ENCODE measurements at places on chromosomes 12 and 14.

- no peak for DNase-seq
These were observed 402.3 kb downstream of the EGLN3 start for GRCh38 chr14:33548606-33549005.

DNA sequence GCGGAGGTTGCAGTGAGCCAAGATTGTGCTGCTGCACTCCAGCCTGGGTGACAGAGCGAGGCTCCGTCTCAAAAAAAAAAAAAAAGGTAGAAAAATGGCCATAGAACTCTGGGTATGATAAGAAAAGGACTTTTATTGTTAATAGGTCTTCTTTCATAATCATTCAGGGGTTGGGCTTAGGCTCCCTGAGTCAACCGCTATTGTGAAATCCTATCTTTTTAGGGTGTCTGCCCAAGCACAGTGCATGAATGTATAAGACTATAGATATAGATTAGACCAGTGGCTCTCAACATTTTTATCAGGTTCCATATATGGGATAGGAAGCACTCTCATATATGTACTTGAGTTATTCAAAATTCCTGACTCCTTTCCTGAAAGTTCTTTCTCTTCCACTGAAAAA, 48.7 kb upstream of the USP15 start:
- no peak for DNase-seq

- DNase-seq: no peak
These were observed 159.6 kb upstream of the RTL1 start for GRCh38 chr14:101063121-101063520.

DNA sequence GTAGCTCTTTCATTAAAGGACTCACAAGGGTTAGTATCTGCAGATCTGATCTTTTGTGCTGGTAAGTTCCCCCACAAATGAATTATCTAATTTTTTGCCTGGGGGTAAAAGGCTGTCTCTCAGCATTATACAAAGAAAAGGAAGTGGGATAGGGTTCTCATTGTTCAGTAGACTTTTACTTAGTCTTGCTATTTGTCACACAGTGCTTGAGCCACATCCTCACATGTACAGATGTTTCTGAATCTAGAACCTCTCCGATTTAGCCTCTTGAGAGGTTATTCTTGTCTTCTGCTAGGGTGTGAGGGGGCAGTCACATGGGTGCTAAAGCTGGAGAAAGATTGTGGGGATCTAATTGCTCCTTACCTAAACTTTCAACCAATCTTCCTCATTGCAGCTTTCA, 93.0 kb downstream of the SLC41A2 start:
- peak; percentile 57 for DNase-seq

- no peak for DNase-seq
These were observed 32.1 kb upstream of the STON2 start for GRCh38 chr14:81432219-81432661.

- DNase-seq: no peak
These were observed 109.3 kb downstream of the FGD4 start for GRCh38 chr12:32508626-32509025.

- no peak for DNase-seq
These were observed 121.9 kb downstream of the ADCK1 start for GRCh38 chr14:77921818-77922217.

GRCh38 chr12:104469523-104469922, 12.8 kb downstream of the CHST11 start:
- DNase-seq: no peak

- no peak for DNase-seq
These were observed 267.3 kb upstream of the PDE3A start for GRCh38 chr12:20101046-20101445.

DNA sequence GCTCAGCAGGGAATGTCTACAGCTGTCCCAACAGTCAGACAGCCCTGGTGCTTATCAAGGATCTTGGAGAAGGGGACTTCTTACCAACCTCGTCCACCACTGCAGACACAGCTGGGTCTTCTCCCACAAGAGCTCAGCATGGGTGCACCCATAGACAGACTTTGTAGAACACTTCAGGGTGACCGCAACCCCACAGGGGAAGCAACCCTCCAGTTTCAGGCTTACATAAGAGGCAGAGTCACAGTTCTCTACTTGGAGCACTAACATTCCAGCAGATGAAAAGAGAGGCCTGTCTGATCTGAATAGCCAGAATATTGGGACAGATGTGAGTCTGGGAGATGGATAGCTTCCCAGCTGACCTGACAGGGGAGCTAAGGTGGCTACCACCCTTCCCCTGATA, 3.5 kb upstream of the CLEC1A start:
- no peak for DNase-seq

GRCh38 chr14:24870949-24871701, 178.8 kb downstream of the STXBP6 start:
- no peak for DNase-seq

GRCh38 chr14:71713451-71713850, 218.8 kb upstream of the RGS6 start:
- DNase-seq: no peak

GRCh38 chr14:77903221-77903620, 103.3 kb downstream of the ADCK1 start:
- no peak for DNase-seq

DNA sequence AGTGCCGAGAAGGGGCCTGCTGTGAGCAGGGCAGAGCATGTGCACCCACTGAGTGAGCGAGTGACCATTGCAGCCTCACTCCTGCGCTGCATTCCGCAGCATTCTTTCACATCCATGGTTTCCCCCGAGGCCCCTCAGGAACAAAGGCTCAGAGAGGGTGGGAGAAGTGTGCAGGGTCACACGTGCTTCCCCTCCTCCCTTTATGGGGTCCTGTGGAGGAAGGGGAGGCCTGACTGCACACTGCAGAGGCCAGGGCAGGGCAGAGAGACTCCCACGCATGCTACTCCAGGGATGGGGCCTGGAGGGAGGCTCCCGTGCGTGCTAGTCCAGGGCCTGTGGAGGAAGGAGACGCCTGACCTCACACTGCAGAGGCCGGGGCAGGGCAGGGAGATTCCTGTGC, 63.2 kb downstream of the DIO3 start:
- no peak for DNase-seq

DNA sequence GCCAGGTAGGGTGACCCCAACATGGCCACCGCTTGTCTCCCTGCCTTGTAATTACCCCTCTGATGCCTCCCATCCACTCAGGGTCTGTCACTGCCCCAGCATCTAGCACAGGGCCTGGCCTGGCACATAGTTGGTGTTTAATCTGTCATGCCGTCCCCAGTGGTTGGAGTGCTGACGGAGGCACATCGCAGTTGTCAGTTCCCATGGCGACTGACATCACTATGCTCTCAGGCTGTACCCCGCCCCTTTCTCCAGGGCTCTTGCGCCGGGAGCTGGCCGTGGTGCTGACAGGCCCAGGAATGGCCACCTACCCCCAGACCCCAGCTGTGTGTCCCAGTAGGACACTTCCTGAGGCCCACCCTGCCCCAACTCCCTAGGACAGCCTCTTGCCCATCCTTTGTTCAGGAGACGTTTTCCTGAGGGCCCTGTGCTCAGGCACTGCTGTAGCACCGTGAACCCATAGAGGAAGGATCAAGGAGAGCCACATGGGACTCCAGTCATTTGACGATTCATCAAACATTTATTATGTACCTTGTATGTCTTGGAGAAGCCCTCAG, 23.0 kb downstream of the FAM222A start:
- DNase-seq: peak; percentile 73

DNA sequence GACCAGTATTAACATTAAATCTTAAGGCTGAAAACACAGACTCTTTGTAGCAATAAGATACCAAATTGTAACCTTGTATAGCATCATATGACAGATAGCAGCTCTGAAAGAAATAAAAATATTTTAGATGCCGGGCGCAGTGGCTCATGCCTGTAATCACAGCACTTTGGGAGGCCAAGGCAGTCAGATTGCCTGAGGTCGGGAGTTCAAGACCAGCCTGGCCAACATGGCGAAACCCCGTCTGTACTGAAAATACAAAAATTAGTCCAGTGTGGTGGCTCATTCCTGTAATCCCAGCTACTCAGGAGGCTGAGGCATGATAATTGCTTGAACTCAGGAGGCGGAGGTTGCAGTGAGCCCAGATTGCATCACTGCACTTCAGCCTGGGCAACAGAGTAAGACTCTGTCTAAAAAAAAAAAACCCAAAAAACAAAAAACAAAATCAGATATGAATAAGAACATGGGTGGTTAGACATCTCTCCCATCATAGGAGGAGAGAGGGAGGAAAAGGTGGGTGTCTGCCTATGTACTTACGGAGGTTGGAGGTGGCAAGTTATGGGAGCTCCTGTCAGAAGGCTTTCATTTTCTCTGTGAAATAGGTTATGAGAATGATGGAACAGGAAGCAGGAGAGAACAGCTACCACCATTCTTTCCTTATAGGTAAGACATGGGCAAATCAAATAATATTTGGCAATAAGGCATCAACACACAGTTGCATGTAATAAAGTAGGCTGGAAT, 7.6 kb upstream of the HEBP1 start:
- no peak for DNase-seq

DNA sequence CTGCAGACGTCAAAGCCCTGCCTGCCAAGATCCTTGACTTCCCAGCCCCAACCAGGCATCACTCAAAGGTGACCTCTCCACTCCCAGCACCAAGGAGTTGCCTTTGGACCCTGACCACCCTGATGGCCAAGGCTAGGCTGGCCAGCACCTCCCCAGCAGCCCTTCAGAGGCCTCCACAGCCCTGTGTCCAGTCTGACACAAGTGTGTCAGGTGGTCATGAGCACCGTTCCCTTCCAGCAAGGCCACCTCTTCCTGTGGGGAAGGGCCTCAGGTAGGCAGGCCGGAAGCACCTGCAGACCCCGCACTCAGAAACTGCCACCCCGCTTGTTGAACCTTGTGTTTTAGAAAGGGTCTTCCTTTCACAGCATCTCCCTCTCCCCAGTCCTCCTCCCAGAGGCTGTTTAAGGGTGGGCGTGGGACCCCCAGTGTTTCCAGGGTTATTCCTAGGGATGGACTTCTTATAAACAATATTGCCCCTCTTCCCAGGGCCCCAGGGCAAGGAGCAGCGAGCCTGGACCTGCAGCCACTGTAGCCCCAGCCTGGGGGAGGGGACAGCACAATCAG, 13.2 kb upstream of the INF2 start:
- no peak for DNase-seq

- no peak for DNase-seq
These were observed 23.1 kb upstream of the WDR20 start for GRCh38 chr14:102116361-102117180.

- DNase-seq: no peak
These were observed 99.2 kb downstream of the KSR2 start for GRCh38 chr12:117869551-117869950.

GRCh38 chr14:93643127-93643526, 145.2 kb downstream of the PRIMA1 start:
- DNase-seq: no peak

DNA sequence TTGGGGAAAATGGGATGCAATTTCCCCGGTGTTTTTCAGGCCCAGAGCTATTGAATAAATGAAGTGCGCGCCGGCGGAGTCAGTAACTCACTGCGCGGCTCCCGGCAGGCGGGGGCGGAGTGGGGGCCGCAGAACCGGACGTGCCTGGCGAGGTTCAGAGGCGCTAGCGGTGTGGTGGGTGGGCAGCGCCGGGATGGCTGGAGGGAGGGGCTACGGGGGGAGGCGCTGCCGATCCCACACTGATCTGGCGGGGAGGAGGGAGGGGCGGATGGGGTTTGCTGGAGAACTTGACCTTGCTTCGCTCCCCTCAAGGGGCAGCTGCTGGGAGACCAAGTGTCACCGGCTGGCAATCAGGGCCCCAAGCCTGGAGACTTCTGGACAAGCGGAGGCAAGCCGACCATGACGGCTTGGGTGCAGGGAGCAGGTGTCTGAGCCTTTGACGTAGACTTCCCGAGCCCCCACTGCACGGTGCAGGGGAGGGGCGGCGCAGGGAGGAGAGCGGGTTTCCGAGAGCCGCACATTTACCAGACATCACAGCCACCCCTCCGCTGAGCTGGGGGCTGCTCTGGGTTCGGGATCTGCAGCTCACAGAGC, 174.1 kb upstream of the RTL1 start:
- DNase-seq: no peak

- peak; percentile 81 for DNase-seq
These were observed 4.3 kb upstream of the NIN start for GRCh38 chr14:50835280-50835679.

- DNase-seq: no peak
These were observed 415.7 kb upstream of the ATP2B1 start for GRCh38 chr12:90124289-90124688.

DNA sequence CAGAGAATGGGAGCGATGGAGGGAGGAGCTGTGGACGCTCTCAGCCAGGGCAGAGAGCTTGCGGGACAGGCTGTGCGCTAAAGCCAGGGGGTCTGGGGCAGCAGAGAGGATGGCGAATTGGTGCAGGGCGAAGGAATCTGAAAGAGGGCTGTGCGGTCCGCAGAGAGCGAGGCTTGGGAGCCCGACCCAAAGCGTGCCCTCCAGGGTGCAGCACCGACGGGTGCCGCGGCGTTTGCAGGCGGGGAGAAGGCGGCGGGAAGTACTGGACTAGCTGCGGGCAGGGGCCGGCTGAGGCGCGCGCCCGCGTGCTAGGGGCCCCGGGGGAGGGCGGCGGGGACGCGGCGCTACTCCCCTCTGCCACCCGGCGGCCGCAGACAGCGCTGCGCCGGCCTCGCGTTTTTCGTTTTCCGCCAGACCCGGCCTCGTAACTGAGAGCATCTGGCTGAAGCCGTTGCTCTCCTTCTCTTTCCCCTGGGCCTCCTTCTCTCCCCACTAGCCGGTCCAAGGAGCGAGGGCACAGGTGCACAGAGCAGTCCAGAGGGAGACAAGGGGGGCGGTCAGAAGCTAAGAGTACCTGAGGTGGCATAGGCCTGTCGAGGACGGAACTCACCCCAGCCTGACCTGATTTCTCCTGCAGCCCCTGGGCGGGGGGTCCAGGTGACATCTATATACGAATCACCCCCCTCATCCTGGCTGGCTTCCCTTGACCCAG, 24.9 kb downstream of the SLC6A12 start:
- peak; percentile 82 for DNase-seq

DNA sequence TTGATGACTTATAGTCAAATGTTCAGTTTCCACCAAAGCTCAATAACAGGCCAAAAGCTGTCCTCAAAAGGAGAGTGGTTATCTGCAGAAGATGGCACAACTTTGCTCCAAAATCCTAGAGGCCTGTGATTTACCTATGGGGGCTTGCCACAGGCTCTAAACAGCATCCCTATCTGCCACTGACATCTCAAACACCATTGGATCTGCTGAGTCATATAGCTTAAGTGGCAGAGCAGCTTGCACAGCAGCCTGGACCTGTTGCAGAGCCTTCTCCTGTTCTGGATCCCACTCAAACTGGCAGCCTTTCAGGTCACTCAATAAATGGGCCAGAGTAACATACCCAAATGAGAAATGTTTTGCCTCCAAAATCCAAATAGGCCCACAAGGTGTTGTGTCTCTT, 60.6 kb upstream of the NAA30 start:
- no peak for DNase-seq

DNA sequence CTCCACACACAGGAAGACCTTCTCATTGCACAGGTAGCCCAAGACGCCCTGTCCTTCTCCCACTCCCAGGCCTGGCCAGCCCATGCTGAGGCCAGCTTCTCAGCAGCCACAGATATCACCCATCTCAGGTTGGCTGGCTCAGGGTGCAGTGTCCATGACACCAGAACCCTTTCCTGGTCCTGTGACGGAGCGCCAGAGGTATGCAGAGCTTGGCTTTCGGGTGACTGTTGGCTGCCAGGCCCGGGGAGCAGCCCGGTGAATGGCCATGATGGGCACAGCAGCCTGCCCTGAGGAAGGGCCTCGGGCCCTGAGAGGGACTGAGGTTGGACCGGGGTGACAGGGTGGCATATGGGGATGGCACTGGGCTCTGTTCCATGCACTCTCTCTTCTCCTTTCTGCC, 173.4 kb downstream of the TSPAN9 start:
- no peak for DNase-seq
